Bladder microvascular endothelial cell (primary cell): ENCODE measurements at places on chromosomes 12 and 14. TPM values are rescaled to one million over a fixed set of nuclear protein-coding genes. Genes with fewer than 3 reads are reported as not detected.

The ARHGEF40 gene
- 3.1 and 9.9 TPM in 2 replicates for total RNA-seq

The TBC1D30 gene
- 7.8 and 12.0 TPM in 2 replicates for total RNA-seq

The DHRS1 gene
- total RNA-seq = 6.9 and 10.8 TPM in 2 replicates

The PIWIL1 gene
- total RNA-seq = not detected in 2 replicates

The ADAMTS20 gene
- not detected in 2 replicates for total RNA-seq

The SMOC1 gene
- 1.7 TPM in 1 of 2 replicates, not detected in the other for total RNA-seq
